ENCODE measurements at places on chromosomes 16 and 17. TPM values are rescaled to one million over a fixed set of nuclear protein-coding genes. Genes with fewer than 3 reads are reported as not detected.

Gene CHD9NB
- total RNA-seq = 0.19 TPM

Gene GFAP
- total RNA-seq = not detected

Gene ENDOV
- total RNA-seq = 9.0 TPM

Gene RILP
- 1.1 TPM for total RNA-seq

Gene TBC1D3H
- not detected for total RNA-seq

Gene SLC16A3
- total RNA-seq = 15.2 TPM

Gene NUP93
- 172 TPM for total RNA-seq

Gene ACSM2A
- total RNA-seq = not detected

Gene VPS35
- 83.2 TPM for total RNA-seq

Gene OR3A2
- total RNA-seq = 2.6 TPM

Gene LRRC75A
- total RNA-seq = 0.79 TPM

Gene GH1
- total RNA-seq = not detected

Gene HASPIN
- total RNA-seq = 21.8 TPM

Gene RARA
- 18.5 TPM for total RNA-seq

Gene MYO15B
- total RNA-seq = 24.6 TPM

Gene FBXL16
- 5.7 TPM for total RNA-seq

Gene GNG13
- not detected for total RNA-seq

Gene CD300LB
- not detected for total RNA-seq

Gene NHLRC4
- 0.67 TPM for total RNA-seq

Gene GTF3C1
- 54.1 TPM for total RNA-seq

Gene DNAAF8
- total RNA-seq = 0.07 TPM

Gene CLEC19A
- not detected for total RNA-seq

Gene OTOP3
- not detected for total RNA-seq

Gene ZPBP2
- not detected for total RNA-seq

Gene SLC2A4
- total RNA-seq = 0.19 TPM

Gene KLHL10
- total RNA-seq = not detected

Gene ZNF423
- not detected for total RNA-seq

Gene CSF3
- not detected for total RNA-seq

Gene C17orf78
- total RNA-seq = not detected
